Astrocyte (in vitro differentiated cells and primary cell): ENCODE measurements at places on chromosomes 11 and 22. TPM values are rescaled to one million over a fixed set of nuclear protein-coding genes. Genes with fewer than 3 reads are reported as not detected.

GRCh38 chr11:84091212-84091986 is 805.2 kb upstream of the CCDC90B start:
- no peak for DNase-seq

DNA sequence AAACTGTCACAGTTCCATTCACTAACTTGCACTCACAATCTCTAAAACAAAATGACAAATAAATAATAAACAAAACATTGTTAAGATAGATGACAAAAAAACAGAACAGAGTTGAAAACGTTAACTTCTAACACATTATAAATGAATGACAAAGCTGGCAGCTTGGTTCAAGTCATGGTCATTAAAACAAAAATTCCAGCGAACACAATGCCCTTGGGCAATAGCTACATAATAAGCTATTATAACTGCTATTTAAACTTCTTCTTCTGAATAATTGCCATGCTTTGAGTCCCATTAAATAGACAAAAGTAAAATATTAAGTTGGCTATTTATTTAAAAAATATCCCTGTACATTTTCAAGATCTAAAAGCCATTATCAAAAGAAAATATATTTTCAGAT is 54.7 kb downstream of the PICALM start:
- no peak for DNase-seq

DNA sequence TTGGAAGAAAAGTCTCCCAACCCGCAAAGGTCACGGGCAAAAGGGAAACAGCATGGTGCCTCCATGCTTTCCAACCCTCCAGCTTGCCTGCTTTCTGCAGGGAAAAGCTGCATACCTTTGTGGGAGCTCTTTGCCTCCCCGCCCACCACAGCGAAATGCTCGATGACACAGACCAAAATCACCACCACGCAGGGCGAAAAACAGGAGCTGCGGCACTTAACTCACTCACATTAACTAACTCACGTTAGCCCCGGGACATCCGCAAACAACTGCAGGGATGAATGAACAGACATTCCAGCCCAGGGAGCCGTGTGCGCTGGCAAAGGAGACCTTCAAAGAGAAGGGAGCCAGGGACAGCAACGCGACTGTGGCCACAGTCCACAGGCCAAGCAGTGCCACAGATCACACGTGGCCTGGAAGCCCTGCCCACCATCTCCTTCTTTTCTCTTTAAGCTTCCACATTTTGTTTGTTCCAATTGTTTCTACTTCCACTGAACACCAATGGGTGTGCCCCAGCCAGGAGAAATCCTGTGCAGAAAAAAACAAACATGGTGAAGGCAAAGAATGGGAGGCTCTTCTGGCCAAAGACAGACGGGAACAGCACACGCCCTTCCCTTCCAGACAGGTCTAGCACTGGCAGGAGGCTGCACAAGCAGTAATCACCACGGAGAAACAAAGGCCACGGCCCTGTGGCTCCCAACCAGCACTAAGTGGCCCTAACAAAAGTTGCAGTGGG is 39.3 kb downstream of the DUSP8 start:
- DNase-seq: peak; percentile 79

- peak; percentile 75 for DNase-seq
These were observed 20.3 kb upstream of the YPEL1 start for GRCh38 chr22:21755851-21756284.

- DNase-seq: no peak
These were observed 83.0 kb upstream of the RTL6 start for GRCh38 chr22:44581096-44581435.

DNA sequence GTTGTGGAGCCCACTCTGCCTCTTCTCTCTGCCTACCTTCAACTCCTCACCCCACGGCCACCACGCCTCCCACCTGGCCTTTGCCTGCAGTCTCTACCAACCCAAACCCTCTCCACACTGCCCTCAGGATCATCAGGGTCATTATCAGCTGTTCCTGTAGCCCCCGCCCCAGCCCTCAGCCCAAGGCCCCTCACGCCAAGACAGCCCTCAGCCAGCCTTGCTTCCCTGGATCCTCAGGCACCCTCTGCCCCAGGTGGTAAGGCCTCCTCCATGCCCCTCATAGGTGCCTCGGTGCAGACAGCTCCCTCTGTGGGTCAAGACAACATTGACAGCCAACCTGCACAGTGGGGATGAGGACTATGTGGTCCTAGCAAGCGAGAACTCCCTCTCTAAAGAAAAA is 1.7 kb downstream of the SBF1 start:
- DNase-seq: no peak

MS4A3 gene
- total RNA-seq: not detected in 2 replicates

DNA sequence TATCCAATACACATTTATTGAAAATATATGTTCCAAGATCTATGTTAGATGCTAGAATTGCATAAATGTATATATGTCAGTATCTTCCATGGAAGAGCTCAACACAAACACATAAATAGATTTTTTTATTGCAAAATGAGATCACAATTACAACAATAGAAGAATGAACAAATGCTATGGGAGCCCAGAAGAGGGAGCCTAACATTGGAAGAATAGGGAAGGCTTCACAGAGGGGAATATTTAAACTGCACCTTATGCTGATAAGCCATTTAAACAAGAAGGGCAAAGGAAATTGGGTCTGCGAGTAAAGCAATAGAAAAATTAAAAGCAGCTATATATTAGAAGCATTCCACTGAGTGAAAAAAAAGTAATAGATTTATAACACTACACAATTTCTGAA is 96.1 kb upstream of the LRRC55 start:
- no peak for DNase-seq

DNA sequence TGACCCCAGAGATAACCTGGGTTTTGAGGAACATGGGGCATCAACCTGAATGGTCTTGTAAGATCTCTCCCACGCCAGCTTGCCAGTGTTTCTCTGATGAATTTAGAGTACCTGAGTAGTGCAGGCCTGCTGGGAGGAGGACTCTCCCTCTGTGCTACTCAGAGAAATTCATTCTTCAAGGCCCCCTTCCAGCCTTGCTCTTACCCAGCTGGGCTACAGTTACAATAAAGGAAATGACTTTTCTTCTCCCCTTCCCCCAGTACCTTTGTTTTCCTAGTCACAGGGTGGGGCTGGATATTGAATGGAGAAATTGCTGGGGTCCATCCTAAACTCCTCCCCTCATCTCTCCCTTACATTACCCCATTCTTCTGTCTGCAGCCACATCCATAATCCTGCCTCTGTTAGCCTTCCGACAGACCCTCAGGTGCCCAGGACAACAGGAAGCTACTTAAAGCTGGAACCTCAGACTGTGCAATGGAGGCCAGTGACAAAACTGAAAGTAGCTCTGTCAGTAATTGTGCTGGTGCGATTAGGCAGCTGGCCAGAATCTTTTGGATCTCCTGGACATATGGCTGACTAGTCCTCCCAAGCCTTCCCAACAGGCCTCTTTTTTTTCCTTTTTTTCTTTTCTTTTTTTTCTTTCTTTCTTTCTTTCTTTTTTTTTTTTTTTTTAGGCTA is 17.4 kb downstream of the LIMK2 start:
- peak; percentile 38 for DNase-seq

RFPL3 gene
- total RNA-seq: not detected in 2 replicates

DNA sequence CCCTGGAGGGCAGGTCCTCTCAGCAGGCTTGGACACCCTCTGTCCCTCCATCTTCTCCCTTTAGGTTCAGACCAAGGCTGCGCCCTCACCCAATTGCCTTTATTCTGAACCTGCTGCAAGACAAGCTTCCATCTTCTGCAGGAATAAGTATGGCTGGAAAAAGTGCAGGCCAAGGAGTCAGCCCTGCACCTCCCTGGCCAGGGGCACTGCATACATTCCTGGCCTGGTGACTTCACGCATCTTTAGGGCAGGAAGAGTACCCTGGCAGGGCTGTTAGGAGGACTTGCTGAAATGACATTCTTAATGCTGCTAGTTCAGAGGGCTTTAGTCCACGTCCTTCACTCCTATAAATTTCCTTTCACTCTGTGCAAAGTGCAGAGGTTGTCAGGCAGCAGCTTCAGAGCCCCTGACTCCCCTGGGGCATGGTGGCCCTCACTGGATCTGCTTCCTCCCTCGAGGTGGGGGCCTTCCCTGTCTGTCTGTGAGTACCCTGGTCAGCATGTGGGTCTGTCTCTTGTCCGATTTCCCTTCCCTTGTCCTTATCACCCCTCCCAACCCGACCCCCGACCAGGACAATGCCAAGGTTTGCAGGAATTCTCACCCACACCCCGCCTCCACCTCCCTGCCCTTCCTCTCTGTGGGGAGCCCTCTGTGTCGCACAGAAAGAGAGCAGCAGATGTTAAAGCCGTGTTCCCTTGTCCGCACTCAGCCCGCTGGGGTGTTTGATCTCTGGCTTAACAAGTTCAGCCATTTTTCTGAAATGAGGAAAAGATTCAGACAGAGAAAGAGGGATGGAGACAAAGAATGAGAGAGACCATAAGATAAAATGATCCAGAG is 124.5 kb upstream of the SYT13 start:
- no peak for DNase-seq

- no peak for DNase-seq
These were observed 1.5 kb upstream of the OR6X1 start for GRCh38 chr11:123755813-123756212.

ST14 gene
- 1.4 and 4.2 TPM in 2 replicates for total RNA-seq

- no peak for DNase-seq
These were observed 32.4 kb upstream of the SYT13 start for GRCh38 chr11:45318516-45318915.

OVOL1 gene
- 0.22 and 1.0 TPM in 2 replicates for total RNA-seq

DNA sequence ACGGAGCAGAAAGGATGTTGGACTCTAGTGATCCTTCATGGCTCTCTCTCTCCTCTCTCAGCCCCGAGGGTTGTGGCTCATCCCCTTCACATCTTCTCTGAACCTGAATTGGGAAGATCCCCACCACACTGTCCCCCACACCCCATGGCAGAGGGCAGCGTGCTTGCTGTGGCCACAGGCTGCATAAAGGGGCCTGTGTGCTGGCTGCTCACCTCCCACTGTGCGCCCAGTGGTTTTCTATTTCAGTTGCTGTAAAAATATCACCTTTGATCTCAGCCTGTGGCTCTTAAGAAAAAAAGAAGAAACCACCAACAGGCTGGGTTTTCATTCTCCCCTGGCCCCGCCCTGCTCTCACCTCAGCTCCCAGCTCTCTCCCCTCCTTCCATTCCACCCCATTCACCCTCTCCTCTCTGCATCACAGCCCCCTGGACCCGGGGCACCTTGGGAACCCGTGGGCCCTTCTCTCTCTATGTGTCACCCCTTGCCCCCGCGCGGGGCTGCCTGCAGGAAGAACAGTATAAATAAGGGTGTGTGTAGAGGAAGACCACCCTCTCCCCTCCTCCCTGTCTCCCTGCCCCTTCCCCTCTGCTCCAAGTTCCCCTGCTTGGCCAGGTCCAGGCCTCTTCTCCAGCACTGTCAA is 25.8 kb upstream of the WNT11 start:
- no peak for DNase-seq

TRIM48 gene
- total RNA-seq: not detected in 2 replicates

DNA sequence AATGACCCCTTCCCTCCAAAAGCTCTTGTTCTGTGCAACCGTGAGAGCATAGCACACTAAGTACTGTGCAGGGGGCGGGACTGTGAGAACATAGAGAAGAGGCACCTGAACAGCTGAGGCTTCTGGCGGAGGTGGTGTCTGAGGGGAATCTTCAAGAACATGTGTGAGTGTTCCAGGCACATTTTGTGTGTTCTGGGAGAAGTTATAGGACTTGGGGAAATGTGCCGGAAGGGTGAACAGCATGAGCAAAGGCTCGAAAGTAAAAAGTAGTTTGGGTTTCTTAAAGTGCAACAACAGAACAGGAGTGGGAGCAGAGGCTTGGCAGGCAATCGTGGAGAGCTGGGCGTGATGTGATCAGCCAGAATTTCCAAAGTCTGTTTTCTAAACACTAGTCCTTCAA is 12.4 kb upstream of the SYN3 start:
- DNase-seq: no peak

GRCh38 chr11:32895471-32895870 is 2.9 kb downstream of the QSER1 start:
- DNase-seq: no peak

DNA sequence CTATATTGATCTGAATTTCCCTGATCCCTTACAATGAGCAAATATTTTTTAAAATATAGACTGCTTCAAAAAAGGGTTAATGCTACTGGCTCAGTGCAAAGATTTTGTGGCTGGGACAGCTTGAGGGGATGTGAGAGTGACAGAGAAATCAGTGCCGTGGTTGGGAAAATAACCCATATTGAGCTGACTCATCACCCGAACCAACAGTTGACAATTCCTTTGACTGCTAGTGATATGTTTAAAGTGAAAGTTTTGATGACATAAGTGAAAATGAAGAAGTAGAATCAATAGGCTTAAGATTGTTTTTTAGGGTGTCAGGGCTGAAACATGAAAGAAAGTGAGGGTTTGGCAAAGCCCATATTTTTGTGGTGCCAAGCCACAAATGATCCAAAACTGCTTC is 257.1 kb upstream of the TENM4 start:
- DNase-seq: no peak

DNA sequence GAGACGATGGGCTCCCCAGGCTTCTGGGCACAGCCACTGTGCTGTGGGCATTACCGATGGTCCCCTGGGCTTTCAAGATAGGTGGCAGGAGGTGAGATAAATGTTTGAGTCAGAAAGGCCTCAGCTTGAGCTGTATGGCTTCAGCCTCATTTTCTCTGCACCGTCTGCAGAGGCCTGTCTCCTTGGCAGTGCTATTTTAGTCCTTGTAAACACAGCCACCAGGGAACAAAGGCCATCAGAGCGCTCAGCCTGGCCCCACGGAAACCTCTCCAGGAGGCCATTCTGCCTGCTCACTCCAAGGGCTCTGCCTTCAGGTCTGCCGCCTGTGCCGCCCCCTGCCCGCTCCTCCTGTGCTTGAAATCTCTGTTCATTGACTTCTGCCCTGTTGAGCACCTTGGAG is 1424.9 kb downstream of the TBC1D22A start:
- no peak for DNase-seq

GRCh38 chr22:35861451-35861850 is 143.8 kb downstream of the APOL5 start:
- no peak for DNase-seq

GRCh38 chr22:47128622-47129215 is 366.3 kb downstream of the TBC1D22A start:
- no peak for DNase-seq

USP2 gene
- 6.5 and 6.7 TPM in 2 replicates for total RNA-seq

GRCh38 chr22:44971651-44972362 is 38.0 kb downstream of the PHF21B start:
- no peak for DNase-seq

DNA sequence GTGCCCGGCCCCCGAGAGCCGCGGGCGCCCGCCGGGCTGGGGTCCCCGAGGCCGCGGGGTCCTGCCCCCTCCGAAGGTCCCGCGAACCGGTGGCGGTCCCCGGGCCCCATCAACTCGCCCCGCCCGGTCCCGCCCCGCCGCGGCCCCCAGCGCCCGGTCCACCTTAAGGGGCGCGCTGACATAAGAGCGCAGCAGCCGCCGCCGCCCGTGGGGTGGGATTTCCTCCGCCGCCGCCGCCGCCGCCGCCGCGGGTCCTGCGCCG is at the start of gene ZDHHC8:
Gene ZDHHC8 (plus strand): TSS at position 208 of the 262 bp plus-strand sequence. CDS start 144 bp downstream, outside the sequence.
- DNase-seq: no peak
